ENCODE measurements at places on chromosomes 7 and 10.

- peak; percentile 6 for DNase-seq
Observed at GRCh38 chr10:50788951-50789945, 49.5 kb downstream of the ASAH2B start.

DNA sequence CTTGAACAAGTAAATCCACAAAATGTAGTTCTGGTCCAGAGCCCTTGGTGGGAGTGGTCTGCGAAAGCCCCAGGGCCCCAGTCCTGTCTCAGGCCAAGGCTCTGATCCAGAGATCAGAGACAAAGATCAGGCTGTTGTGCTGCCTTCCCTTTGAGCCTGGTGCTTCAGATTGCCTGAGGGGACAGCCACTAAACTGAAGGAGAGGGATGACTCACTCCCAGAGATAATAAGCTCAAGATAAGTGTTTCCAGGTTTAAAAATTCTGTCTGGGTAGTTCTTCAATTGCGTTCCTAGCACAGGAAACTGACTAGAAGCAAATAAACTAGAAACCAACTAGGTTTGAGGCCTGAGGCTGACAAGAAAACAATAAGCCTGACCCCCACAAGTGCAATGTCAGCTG lies 190.2 kb downstream of the RAMP3 start:
- no peak for DNase-seq

DNA sequence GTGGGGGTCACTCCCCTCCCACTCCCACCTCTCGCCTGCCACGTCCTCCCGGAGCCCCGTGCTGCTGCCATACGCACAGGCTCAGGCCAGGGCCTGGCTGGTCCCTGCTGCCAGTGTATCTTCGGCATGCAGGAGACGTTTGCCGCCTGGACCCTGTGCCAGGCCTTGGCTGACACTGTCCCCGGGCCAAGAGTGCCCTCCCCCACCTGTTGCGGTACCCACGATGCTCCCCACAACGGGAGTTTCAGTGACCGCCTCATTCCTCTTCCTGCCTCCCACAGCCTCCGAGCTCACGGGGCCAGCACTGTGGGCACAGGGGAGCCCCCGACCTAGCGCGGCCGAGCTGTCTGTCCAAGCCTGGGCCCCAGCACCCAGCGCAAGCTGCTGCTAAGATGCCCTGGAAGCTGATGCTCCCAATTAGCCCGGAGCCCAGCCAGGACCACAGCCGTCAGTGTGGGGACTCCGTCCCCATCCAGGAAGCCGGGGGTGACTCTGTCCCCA lies 7.4 kb downstream of the TTYH3 start:
- DNase-seq, result peak; percentile 18

DNA sequence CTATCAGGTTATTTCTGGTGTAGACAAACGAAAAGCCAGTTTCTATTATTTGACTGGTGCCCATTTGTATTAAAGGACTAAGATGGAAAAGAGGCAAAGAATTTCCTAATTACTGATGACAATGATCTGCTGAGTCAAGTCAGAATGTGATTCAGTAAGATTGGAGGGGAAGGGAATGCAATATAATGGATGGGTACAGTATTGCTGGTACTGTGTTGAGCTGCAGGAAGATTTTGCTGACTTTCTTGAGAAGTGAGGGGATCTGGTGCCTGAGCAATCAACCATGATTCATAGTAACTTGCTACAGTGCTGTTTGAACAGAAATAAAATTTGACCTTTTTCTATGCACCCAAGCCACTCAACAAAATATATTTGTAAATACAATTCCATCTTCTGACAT lies 139.1 kb upstream of the RHEB start:
- no peak for DNase-seq

DNA sequence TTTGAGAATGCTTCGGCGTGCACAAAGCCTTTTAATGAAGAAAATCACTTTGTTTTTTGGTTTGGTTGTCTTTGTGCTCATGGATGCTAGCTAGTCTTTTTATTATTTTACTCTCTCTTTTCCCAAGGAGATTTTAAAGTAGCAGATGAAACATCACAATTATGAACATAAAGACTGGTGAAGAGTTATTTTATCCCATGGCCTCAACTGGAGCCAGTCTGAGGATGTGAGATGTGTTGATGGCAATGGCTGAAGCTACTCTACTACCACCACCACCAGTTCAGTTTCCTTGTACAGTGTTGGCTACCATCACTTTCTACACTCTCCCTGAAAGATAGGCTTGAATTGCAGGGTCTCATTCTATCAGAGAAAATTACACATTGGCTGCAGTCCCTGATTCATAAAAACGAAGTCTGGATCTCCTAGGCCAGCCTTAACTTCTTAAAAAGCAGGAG lies 494 bp upstream of the HERC4 start:
- no peak for DNase-seq

DNA sequence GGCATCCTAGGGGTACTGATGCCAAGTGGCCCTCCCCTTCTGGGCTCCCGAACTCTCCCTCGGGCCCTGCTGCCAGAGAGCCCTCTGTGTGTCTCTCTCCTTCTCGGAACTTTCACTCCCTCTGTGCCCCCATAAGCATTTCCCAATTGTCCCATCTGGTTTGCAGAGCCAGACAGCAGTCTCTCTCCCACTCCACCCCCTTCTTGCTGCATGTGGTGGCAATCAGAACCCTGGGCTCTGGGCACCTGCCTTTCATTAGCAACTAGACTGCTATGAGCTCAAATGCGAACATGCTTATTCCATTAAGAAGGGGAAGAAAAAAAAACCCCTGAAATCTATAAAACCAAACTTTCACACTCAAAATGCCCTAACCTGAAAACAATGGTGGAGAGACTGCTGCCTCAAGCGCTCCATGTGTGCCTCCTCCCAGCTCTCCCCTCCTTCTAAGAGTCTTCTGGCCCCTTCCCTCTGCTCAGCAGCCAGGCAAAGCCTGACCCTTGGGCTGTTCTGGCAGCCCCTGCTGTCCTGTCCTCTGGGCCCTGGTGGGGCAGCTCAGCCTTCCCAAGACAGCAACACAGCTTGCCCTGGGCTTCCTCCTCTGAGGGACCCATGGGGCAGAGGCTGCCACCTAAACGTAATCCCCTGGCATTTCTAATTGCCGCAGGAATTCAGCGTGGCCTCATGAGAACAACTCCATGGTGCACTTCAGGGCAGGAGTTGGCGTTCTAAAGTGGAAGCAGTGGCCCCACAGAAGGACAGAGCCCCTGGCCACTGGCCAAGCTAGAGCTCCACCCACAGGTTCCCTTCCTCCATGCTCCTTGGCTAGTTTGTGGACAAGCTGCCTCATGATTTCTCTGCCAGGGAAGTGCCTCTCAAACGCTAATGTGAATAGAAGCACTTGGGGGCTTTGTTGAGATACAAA lies 415.4 kb downstream of the PLXNA4 start:
- no peak for DNase-seq

- no peak for DNase-seq
Observed at GRCh38 chr7:108034586-108034985, 31.6 kb upstream of the LAMB1 start.

GRCh38 chr10:100104300-100104699 lies 22.6 kb upstream of the CPN1 start:
- no peak for DNase-seq

GRCh38 chr7:76047305-76047810 lies 442 bp downstream of the STYXL1 start:
- peak; percentile 52 for DNase-seq

DNA sequence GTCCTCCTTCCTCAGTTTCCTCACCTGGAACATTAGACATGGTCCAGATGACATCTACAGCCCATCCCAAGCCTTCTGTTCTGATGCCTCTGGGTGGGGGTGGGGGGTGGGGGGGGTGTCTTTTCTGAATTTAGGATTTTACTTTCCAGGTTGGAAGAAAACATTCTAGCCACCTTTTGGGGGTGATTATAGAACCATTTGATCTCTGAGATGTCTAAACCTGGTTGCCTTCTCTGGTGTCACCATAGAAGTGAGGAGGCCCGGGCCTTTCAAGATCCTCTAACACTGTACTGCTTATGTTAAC lies 411.0 kb upstream of the ZMIZ1 start:
- DNase-seq, result no peak

Measured in inflammatory macrophage treated with lipopolysaccharide for 4 hours (primary cell).